Spinal cord (tissue), 10 donors: ENCODE measurements at places on chromosomes 7 and 10. TPM values are rescaled to one million over a fixed set of nuclear protein-coding genes. Genes with fewer than 3 reads are reported as not detected.

GRCh38 chr7:138025215-138026186, 23.6 kb upstream of the CREB3L2 start:
- DNase-seq, result no peak

- DNase-seq, result no peak
These were observed 544 bp downstream of the TSPAN33 start for GRCh38 chr7:129144834-129145668.

- no peak for DNase-seq
These were observed 95.9 kb upstream of the HDAC9 start for GRCh38 chr7:18399436-18400235.

Gene VSTM4
- polyA plus RNA-seq, result 19.2 TPM

Gene UCMA
- polyA plus RNA-seq, result 0.41 TPM
